Stimulated activated CD4-positive, alpha-beta T cell treated with anti-CD3 and anti-CD28 coated beads, TNF-alpha, amount 100 ng/mL, for 1 hour (primary cell): ENCODE measurements at places on chromosomes 5 and 9.

- no peak for DNase-seq
Measured at GRCh38 chr5:107930092-107930491, 259.4 kb upstream of the EFNA5 start.

GRCh38 chr9:123590499-123590898 is 234.5 kb downstream of the CRB2 start:
- no peak for DNase-seq

DNA sequence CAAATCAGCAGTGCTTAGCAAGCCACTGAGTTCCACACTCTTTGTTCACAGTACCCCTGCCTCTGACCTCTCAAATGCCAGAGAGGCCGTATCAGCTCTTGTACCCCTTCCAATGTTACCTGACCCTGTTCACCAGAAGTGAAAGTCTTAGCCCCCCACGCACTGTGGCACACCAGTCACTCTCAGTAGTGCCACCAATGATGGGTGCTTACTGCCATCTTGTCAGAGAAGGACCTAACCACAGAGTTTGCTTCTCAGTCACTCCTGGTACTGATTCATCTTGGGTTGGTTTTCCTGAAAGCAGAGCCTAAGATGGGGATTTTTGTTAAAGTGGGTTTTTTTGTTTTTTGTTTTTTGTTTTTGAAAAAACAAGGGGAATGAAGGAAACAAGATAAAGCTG is 28.8 kb upstream of the PANK3 start:
- DNase-seq = no peak

DNA sequence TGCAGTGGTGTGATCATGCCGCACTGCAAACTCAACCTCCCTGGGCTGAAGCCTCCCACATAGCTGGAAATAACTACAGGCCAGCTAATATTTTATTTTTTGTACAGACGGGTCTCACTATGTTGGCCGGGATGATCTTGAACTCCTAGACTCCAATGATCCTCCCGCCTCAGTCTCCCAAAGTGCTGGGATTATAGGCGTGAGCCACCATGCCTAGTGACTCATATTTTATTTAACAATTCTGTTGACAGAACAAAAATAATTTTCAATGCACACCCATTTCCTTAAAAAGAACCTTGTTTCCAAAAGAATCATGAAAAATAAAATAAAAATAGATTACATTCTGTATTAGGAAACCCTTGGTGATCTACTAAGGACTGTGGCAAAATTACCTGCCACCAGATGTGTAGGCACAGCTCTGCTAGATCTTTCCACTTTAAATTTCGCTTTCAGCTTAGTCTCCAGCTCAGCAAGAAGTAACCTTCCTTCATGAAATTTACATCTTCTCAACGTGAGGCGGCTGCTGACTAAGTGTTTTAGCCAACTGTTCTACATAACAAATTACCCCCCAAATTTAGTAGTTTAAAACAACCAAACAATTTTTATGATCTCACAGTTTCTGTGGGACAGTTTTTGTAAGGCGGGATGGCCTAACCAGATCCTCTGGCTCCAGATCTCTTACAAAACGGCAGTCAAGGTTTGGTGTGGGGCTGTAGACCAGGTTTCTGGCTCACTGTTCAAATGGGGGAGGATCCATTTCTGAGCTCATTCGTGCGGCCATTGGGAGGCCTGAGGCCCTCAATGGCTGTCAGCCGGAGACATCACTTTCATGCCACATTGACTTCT is 32.6 kb upstream of the GOLPH3 start:
- no peak for DNase-seq

- DNase-seq = no peak
Measured at GRCh38 chr9:136192289-136193126, 12.4 kb downstream of the LHX3 start.

DNA sequence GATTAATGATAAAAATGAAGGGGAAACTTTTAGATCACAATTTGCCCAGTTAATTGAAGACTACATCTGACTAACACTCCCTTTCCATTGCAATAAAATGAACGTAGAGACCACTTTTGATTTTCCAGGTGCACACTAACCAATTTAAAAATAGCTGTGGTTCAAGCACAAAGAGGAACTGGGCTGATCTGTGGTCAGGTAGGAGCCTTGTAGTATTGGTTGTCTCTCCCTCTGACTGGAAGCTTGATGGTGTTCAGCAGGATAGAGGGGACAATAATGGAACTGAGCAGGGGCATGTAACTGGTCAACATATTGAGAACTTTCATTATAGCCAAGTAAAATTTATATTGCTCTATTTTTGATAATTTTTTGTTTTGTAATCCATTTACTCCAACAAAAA is 886.8 kb upstream of the SEMA6A start:
- DNase-seq = no peak

DNA sequence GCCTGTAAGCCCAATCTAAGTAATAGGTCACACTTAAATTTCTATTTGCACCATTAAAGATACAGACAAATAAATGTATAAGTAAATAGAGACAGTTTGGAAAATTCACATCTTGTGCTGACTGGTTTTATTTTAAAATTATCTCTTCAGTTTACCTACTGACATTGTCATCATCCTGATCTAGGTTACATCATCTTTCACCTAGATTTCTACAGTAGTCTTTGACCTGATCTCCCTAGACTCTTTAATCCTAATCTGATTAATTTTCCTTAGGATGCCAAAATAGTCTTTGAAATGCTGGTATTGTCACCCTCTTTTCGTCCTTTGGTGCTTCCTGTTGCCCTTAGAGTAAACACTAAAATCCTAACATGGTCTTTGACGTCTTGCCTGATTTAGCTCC is 43.9 kb downstream of the NDUFS4 start:
- no peak for DNase-seq

- DNase-seq = no peak
Measured at GRCh38 chr9:121771851-121772599, 120.6 kb downstream of the DAB2IP start.

- DNase-seq = no peak
Measured at GRCh38 chr9:130286781-130287428, 21.3 kb downstream of the HMCN2 start.

DNA sequence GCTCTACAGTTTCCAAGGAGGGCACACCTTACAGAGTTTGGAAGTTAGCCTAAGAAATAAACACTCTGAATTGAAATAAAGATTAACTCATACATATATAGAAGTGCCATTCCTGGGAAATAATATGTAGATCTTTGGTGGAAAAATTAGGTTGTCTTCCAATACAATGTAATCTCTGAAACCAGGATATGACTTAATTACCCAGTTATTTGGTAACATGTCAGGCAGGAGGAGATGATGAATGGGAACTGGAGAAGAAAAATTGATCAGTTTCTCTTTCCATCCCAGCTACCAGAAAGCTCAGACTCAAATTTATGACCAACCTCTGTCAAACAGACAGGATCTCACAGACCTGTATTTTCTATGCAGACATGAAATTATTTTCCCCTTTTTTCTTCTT is 215.2 kb upstream of the SNX2 start:
- DNase-seq = no peak

DNA sequence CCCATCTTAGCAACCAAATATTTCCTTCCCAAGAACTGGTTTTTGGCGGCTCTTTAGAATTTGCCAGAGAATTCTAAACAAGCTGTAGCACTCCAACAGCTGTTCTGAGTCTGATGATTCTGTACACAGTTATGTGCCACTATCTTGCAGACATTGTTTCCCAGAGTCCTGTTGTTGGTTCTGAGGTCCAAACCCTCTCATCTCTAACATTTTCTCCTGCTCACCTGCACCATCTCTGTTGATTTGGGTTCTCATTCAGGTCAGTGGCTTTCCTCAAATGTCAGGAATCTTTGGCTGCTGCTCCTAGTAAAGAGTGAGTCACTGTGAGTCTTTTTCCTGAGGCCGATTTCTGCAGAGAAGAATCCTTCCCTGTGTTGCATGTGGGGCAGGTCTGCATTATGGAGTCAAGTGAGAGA is 50.0 kb downstream of the CAMSAP1 start:
- DNase-seq = no peak
